ENCODE measurements at places on chromosomes 4 and X.

- no peak for DNase-seq
These were observed 561.5 kb upstream of the PCDH10 start for GRCh38 chr4:132587626-132588025.

- no peak for DNase-seq
These were observed 4.0 kb downstream of the POU3F4 start for GRCh38 chrX:83512111-83512510.

- no peak for DNase-seq
These were observed 210.4 kb downstream of the SPRY1 start for GRCh38 chr4:123606946-123607542.

GRCh38 chr4:187770345-187770744 lies 225.2 kb upstream of the ZFP42 start:
- no peak for DNase-seq

DNA sequence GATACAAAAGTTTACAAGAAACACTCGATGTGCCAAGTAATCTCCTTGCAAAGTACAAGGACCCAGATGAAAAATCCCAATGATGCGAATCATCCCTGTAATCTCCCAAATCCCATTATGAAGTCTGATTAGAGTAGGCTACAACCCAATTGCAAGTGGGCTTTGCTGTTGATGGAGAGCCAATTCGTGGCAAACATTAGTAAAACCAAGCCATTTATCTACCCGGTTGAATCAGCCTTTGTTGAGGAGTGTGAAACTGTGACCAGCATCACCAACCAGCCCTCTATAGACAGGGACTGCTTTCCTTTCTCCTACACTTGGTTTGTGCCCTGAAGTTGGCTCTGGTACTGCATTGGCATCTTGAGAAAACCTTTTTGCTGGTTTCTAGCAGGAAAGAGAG lies 1.2 kb upstream of the PRPS2 start:
- DNase-seq = no peak

DNA sequence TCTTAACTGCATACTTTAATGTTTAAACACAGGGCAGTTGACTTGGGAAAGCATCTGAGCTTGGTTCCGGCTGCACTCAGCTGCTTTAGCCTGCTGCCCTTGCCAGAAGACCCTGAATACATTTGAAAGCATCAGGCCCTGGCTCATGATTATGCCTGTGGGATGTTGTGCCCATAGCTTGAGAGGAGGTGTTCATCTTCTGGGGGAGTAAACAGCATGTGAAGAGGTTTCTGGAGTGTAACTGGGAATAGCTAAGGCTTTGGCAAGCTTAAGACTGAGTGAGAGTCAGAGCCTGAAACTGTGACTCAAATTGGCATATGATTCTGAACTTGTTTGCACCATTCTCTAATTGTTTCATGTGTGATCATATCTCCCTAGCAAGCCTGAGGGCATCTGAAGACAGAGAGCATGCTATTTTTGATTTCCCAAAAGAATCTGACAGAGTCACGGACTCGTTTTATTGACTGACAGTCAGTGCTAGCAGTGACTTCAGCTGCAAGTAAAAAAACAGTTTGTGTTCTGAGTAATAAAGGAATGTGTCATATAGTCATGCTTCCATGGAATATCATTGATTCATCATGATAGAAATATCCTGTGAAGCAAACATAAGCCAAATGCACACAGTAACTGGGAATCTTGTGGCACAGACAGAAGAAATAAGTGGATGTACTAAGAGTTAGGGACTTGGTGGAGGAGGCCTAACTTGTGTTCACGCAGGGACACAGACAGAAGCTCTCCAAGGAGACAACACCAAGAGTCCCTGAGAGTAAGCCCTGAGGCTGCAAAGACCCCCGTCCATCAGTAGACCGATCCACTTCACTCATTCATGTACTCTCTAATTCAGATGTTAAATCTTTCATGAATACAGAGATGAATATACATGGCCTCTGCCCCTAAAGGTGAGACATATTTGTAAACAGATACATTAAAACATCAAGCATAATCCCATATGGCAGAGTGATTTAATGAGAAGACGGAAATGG lies 100.7 kb downstream of the SYNPO2 start:
- no peak for DNase-seq

DNA sequence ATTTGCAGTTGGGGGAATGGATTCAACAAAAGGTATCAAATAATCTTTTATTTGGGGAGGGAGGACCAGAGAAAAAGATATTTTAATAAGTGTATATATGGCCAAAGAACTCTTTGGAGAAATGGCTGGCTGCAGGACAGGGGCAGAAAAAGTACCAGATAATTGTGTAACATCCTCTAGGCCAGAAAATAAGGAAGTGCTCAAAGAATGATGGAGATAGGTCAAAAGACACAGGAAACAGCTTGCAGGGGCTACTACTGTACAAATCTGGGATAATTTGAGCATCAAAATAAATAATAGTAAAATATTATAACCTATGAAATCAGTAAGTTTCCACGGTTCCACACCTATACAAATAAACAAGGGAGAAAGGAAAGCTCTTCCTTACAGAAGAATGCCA lies 34.8 kb downstream of the KLHL5 start:
- DNase-seq = no peak

DNA sequence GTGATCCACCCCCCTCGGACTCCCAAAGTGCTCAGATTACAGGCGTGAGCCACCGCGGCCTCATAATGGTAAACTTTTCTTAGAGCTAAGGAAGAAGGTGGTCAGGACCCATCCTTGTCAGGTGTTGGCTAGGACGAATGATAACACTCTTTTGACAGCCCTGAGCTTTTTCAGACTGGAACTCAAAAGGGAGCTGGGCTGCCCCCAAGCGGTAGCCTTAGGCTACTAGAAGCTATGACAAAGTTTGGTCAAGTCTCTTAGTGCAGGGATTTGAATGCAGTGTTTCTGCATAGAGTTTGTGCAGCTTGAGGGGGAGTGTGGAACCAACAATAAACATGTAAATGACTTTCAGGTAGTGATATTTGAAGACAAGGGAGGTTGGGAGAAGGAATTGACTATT lies 11.8 kb upstream of the HSD17B10 start:
- DNase-seq = peak; percentile 43

DNA sequence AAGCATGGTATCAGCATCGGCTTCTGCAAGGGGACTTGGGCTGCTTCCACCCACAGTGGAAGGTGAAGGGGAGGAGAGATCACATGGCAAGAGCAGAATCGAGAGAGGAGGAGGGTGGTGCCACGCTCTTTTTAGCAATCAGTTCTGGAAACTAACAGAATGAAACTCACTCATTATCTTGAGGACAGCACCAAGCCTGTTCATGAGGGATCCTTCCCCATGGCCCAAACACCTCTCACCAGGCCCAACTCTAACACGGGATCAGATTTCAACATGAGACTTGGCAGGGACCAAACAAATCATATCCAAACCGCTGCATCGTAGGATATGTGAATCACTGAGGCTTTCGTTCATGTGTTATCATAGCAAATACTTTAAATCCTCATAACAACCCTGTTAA lies 125.5 kb downstream of the GPC3 start:
- peak; percentile 53 for DNase-seq

GRCh38 chrX:53659039-53659438 lies 27.5 kb downstream of the HUWE1 start:
- DNase-seq = no peak
